ENCODE measurements at places on chromosomes 2 and 18.

- no peak for DNase-seq
These were observed 143.5 kb upstream of the LMAN1 start for GRCh38 chr18:59502274-59503175.

- no peak for DNase-seq
These were observed 25.4 kb downstream of the VPS54 start for GRCh38 chr2:63993871-63994270.

DNA sequence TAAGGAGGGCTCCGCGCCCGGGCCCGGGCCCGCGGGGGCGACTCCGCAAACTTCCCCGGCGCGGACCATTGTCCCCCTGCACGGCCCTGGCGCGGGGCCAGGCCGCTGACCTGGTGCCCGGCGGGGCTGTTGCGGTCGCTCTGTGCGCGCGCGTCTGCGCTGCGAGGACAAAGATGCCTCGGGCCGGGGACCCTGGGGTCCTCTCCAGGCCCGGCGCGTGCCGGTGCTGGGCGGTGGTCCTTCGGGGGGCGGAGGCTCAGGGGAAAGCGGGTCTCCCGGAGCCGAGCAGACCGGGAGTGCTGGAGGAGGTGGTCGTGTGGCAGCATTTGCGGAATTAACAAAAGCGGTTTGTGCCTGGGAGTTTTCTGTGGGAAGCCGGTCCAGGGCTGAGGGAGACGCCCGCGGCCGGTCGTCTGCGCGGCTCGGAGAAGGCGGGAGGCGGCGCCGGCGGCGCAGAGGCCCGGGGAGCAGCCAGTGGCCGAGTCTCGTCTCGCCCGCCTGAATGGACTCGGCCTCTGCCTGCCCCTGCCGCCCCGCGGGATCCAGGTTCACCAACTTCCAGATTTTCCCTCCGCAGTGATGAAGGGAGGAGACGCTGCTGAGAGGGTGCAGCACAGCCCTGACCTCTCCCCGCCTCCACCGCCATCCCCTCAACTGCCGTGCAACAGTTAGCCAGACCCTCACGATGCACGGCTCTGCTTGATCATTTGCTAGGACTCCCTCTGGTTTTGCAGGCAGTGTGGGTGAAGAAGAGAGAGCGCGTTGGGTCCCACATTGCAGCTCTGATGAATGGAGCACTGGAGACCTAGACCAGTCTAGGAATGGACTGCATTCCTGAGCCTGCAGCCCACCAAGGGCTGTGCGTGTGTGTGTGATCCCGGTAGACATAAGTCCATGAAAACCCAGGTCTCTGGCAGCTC lies 705 bp downstream of the EFR3B start:
- no peak for DNase-seq

- DNase-seq, result no peak
These were observed 248.8 kb downstream of the MREG start for GRCh38 chr2:215764441-215765048.

GRCh38 chr18:24935896-24936295 lies 416.1 kb downstream of the ZNF521 start:
- no peak for DNase-seq

GRCh38 chr2:187310701-187311100 lies 137.4 kb downstream of the CALCRL start:
- DNase-seq, result no peak

GRCh38 chr2:232345251-232345650 lies 33.3 kb upstream of the ALPP start:
- no peak for DNase-seq

DNA sequence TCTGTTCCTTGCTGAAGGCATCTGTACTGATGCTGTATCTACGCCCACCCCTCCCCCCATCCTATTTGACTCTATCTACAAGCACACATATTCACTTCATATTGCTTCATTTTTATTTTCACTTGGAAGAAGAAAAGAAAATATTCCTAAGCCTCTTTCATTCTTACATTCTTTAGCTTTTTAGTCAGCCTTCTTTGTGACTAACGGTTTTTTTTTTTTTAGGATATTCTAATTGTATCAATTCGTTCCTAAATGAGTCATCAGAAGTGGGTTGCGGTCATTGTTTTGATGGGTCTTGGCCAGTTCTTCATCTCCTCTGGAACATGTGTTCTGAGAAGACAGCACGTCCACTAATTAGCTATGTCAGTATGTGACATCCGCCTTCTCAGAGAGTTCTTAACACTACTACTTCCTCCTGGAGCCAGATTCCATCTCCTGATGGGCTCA lies 88.7 kb downstream of the MYO1B start:
- DNase-seq, result no peak

- no peak for DNase-seq
These were observed 244.0 kb downstream of the FIGN start for GRCh38 chr2:163491850-163492249.

DNA sequence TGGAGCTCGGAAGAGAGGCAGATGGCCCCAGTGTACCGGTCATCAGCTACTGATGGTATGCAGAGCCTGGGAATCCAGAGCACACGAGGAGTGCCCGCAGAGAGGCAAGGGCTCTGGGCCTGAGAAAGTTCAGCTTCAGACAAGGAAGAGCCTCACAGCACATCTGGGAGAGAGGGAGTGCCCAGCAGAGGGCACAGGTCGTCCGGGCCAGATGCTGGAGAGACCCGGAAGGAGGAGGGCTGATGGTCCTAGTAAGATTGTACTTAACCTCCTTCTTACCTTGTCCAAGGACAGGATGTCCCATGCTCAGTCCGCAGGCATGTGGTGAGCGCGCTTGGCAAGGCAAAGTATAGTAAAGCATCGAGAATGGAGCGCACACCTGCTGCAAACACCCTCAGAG lies 24.4 kb upstream of the CHMP1B start:
- no peak for DNase-seq

DNA sequence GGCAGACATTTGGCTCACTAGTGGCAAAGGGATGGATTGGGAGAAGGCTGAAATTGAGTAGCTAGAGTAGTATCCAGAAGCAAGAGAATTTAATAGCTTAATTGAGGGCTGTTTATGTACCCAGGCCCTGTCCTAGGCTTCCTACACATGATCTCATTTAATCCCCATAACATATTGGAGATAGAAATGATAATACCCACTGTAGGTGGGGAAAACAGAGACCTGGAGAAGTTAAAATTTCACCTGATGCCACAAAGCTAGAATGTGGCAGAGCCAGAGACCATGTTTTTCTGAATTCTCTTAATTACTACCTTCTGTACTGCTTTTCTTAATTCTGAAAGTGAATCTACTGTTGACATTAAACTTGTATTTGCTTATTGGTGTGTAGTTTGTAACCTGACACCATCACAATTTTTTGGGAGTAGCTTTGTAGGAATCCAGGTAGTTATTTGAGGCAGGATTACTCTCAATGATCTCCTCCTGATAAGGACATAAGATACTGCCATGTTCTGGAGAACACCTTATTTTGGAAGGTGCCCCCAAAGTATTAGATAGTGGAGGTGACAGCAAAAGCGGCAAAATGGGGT lies 42.2 kb downstream of the RAB10 start:
- DNase-seq, result no peak

DNA sequence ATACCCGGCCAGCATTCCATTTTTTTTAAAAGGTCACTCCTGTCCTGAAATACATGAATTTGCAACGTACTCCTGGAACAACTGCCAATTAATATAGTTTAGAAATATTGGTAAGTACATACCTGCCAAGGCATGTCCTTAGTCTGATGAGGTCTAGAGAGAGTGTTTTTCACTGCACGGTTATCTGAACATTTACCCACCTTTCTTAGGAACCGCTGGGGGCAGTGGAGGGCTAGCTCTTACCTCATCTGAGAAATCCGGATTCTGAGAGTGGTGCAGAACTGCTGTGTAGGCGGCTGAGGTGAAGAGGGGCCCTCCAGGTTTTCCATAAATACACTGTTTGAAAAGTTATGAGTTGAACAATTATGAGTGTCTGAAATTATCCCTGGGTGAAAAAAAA lies 133.1 kb upstream of the CCDC195 start:
- DNase-seq, result no peak
